ENCODE measurements at places on chromosomes 3 and 15.

GRCh38 chr3:180516368-180516767 is 85.6 kb upstream of the TTC14 start:
- no peak for DNase-seq

GRCh38 chr15:35023804-35024203 is 35.7 kb upstream of the ZNF770 start:
- DNase-seq = no peak

DNA sequence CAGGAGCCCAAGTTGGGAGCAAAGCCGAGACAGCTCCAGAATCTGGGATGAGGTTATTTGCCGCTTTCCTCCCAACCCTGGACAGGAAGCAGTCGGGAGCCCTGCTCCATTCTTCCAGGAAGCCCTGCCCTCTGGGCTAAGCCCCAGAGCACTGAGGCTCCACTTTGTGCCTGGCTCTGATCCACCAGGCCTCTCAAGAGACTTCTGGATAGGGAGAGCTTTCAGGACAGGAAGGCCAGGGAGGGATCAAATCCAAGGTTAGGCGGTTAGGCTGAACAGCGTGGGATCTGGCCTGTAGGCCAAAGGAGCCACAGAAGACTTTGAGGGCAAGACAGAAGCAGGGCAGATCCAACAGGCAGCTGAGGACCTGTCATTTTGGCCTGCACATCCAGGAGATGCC is 835 bp downstream of the STOML1 start:
- DNase-seq = no peak

DNA sequence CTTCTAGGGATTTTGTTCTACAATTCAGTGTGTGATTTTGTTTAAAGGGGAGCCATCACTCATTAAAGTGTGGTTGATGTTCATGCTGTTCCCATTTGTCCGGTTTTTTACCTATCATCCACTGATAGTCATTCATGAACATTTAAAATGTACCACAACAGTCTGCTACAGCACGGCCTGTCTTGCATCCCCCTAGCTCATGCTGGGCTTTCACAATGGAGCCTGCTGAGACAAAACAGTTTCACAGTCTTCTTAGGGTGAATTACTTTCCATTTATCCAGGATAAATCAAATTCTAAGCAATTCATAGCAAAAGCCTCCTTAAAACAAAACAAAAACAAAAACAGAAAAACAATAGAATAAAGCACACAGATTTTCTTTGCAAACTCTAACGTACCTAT is 627.2 kb downstream of the CADM2 start:
- no peak for DNase-seq

DNA sequence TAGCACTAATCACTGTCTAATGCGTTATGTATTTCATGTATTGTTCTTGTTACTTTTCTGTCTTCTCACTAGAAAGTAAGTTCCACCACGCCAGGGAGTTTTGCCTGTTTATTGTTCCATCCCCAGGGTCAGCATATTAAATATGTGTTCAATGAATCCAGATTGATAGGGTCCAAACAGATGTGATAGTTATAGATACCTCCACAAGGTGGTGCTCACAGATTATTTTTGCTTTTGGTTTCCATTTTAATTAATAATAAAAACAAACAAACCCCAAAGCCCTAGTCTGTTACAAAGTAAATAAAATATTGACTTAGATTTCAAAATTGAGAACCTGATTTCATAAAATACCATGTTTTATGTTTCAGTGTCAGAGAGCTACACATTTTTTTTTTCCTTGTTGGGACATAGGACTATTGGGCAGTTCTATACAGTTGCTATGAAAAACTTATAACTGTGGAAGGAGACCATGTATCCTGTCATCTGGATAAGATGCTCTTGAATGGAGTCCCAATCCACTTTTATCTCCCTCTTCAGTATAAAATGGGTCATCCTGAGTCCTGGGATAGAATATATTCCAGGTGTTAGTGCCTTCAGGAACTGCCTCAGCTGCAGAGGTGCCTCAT is 12.4 kb downstream of the OTOL1 start:
- DNase-seq = no peak

GRCh38 chr3:42658091-42658770 is 4.7 kb downstream of the ZBTB47 start:
- no peak for DNase-seq

- DNase-seq = no peak
Measured at GRCh38 chr3:50447290-50447840, 56.1 kb downstream of the CACNA2D2 start.

DNA sequence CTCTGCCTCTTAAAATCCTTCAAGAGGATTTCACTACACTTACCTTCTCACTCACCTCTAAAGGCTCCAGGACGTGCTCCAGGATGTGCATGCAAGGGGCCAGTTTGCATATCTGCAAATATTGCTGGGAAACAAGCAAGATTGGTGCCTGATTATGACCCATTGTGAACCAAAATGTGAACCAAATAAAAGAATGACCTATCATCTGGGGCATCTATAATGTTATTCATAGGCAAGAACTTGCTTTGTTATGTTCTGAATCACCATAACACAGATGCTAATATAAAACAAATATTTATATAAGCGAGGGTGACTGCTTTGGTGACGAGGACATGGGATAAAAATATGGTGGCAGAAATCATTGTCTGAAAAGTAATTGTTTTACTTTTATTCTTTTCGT is 5.5 kb downstream of the IL12A start:
- DNase-seq = no peak

DNA sequence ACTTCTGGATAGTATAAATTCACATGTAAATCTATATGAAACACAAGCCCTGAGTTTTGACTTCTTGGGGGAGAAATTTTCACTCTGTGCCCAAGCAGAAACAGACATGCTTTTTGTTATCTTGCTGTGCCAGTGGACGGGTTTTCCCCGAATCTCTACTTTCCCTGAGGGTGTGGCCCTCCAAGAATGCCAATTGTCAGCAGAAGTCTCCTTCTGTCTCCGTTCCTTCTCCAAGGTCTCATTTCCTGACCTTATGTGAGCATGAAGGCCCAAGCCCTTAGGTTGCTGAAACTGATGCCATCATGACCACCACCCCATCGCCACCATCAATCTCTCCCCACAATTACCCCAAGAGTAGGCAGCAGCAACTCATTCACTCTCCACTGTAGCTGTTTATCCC is 253.8 kb downstream of the XXYLT1 start:
- no peak for DNase-seq

DNA sequence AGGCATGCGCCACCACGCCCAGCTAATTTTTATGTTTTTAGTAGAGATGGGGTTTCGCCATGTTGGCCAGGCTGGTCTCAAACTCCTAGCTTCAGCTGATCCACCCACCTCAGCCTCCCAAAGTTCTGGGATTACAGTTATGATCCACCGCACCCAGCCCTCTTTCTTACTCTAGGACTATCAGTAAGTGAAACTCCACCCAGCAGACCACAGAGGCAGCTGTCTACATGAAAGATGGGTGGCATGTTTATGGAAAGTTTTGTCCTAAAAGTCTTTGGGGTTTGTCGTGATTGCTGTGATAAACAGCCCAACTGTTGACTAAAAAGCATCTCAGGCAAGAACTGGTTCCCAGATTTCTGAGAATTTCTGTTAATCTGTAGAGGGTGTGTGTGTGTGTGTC is 10.9 kb downstream of the ARL6IP5 start:
- DNase-seq = no peak

DNA sequence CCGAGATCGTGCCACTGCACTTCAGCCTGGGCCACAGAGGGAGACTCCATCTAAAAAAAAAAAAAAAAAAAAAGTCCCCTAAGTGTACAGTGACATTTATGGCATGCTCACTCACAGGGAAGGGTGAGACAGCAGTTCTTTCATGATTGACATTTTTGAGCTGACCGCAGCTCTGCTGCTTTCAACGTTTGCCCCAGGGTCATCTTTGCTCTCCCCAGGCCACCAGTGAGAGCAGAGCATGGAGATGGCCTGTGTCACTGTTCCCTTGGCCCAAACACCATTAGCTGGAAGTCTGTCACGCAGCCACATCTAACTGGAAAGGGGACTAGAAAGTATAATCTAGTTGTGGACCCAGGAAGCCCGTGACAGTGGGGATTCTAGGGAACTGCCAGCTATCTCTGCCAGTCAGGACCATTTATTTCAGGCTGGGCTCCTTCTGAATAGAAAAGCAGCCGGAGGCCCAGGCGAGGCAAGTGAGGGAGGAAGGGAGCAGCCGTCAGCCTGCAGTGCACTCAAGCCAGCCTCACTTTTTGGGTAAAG is 193.4 kb upstream of the HES1 start:
- DNase-seq = no peak

GRCh38 chr3:126034481-126035361 is 49.2 kb downstream of the SLC41A3 start:
- peak; percentile 57 for DNase-seq

- no peak for DNase-seq
Measured at GRCh38 chr15:92958105-92958504, 58.0 kb downstream of the CHD2 start.

DNA sequence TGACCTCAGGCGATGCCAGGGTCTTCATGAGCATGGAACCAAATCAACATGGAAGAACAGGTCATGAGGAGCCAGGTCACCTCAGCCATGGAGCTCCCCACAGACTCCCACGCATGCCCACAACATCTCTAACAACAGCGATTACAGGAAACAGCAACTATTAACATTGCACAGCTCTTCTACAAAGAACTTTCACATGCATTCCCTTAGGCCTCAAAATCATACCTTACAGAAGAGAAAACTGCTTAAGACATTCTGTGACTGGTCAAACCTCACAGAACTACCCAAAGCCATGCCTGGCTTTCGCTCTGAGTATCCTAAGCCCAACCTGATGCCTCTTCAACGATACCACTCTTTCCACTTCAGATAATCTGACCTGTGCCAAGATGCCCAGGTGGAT is 117.8 kb downstream of the OXNAD1 start:
- DNase-seq = no peak

DNA sequence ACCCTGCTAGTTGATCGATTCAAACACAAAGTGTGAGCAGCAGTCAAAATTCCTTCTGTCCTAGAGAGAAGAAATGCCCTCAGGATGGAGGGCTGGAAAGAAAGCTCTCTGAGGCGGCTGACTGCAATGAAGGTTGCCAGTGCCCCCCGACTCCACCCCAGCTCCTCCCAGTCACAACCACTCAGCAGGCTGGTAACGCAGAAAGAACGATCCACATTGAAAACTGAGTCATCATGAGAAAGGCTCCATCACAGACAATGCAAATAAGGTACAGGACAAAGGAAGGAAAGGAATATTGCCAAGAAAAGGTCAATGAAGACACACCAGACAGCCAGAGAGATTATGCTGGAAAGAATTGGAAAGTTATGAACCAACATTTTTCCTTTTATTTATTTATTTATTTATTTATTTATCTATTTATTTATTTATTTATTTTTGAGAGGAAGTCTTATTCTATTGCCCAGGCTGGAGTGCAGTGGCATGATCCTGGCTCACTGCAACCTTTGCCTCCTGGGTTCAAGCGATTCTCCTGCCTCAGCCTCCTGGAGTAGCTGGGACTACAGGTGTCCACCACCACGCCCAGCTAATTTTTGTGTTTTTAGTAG is 17.4 kb upstream of the VGLL4 start:
- DNase-seq = peak; percentile 36

DNA sequence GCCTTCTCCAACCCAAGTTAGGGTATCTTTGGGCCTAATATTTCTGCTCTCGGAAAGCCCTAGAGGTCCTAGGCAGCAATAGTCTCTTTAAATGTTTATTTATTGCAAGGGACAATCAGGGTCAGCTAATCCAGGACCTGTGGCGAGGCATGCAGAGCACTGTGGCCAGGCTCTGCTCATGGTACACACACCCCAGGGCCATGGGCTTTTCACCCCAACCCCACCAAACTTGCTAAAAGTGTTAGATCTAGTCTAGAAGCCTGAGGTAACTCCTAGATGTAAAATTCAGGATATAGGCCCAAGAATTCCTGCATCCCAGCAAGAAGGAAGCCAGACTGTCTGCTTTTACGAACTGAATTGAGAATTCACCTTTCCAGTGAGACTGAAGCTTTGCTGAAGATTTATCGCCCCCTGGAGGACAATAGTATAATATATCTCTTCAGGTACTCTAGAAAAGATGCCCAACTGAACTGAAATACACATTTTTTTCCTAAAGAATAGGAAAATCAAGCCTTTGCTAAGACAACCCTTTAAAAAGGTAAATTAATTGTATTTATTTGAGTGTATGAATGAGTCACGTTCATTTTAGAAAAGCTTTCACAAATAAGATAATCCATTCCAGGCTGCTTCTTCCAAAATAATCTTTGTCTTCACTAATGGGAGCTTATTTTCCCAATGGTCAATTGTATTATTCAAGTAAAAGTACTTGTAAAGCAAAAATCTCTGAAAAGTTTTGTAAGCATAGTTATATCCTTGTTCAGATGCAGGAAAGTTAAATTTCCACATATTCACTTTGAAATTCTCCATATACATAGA is 89.8 kb downstream of the LRRC3B start:
- no peak for DNase-seq

DNA sequence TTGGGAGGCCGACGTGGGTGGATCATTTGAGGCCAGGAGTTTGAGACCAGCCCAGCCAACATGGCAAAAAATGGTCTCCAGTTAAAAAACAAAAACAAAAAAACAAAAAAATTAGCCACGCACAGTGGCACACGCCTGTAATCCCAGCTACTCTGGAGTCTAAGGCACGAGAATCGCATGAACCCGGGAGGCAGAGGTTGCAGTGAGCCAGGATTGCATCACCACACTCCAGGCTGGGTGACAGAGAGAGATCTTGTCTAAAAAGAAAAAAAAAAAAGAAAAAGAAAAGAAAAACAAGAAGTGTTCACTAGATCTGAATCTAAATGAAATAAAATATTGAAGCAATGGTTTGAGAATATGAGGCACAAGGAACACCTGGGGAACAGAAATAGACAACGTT is 36.7 kb downstream of the SLC9A9 start:
- no peak for DNase-seq

DNA sequence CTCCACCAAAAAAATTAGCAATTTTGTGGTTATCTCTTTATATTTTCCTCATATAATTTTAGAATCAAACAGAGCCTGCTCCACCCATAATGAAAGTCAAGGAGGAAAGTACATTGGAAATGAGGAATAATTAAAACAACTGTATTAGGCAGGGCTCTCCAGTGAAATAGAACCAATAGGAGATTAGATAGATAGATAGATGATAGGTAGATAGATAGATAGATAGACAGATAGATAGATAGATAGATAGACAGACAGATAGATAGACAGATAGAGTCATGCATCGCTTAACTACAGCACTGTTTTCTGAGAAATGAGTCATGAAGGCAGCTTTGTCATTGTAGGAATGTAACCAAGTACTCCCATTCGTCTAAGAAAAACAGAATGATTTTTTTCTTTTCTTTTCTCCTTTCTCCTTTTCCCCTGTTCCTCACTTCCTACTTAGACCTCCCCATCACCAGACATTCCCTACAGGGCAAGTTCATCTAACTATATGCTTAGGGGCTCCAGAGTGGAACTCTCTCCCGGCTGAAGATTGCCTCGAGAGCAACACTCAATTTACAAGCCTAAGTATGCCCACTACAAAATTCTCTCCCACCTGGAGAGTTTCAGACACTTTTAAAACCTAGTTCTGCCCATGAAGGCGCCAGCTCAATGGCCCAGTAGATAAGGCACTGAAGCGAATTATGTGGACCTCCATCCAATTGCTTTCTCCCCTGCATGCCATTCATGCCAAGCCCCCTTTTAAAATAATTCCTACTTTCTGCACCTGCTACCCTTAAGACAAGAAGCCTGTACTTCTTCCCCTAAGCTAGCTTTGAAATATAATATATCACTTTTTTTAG is 53.3 kb upstream of the LIPC start:
- no peak for DNase-seq

GRCh38 chr3:16069149-16069922 is 105.1 kb upstream of the GALNT15 start:
- DNase-seq = no peak

GRCh38 chr3:63685340-63685739 is 32.9 kb downstream of the SNTN start:
- no peak for DNase-seq
